ENCODE measurements at places on chromosomes 6 and 20.
A peak's percentile ranks its signal among the peaks of the same experiment; 100 is the strongest.

- peak; percentile 84 for DNase-seq
These were observed 17.1 kb downstream of the OR2B2 start for GRCh38 chr6:27894839-27895762.

DNA sequence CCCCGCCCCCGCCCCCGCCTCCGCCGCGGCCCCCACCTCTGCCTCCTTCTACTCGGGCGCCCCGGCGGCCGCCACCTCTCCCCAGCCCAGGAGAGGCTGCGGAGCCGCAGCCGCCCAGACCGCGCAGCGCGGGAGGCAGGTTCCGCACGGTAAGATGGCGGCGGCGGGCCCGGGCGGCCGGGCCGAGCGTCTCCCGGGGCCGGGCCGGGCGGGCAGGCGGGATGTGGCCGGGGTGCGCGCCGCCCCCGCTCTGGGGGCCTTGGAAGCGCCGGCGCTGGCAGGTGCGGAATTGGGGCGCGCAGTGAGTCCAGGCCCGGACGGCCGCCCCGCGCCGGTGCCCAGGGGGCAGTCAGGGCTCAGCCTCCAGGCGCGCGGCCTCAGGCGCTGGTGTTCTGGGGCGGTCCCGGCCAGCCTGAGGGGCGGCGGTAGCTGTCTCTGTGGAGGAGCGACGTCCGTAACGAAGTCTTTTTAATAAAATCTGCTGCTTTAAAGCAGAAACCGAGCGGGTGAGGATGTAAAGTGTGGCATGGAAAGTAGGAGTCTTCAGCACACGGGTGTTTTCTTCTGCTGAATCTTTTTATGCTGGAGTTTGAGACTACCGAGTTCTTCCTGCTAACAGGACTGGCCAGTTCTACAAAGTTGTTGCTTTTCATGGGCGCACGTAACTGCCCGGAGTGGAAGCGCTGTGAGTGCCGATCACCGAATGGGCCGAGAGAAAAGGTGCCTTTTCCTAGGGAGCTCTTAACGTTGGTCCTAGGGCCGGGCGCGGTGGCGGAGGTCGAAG, at the start of gene GID8:
Gene GID8 (plus strand): TSS at position 43 of the 784 bp plus-strand sequence. CDS start 3,356 bp downstream, outside the sequence.
- peak; percentile 32 for DNase-seq

DNA sequence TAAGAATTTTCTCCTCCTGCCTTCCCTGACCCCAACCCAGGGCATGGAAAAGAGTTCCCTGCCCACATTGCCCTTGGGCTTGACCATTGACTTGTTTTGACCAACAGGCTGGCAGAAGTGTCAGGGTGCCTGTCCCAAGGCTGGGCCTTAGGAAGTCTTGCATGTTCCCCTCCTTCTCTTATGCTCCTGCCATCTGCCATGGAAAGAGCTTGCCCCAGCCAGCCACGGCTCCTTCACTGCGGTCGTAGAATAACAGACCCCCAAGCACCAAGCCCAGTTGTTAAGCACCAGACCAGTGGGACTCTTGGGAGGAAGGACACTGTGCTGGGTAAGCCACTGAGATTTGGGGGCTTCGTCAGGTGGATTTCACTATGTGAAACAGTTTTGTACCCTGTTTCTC, 53.6 kb downstream of the SNX5 start:
- no peak for DNase-seq

GRCh38 chr6:15522026-15522425, 140.8 kb downstream of the DTNBP1 start:
- DNase-seq: no peak

DNA sequence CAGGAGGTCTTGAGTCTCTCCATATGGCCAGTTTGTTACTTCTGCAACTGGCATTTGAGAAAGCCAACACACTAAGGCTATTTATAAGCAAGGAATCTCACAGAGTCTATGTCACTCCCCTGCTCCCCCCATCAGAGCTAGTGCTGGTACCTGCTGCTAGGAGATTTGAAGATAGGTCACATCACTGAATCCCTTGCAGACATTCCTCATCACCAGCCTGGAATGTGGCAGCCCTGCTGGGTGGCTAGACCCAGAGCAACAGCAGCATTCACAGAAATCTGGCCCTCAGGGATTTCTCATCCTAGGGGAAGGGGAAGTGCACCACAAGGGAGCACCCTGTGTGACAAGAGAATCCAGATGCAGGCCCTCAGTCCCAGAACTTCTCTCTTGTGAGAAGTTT, 672.1 kb downstream of the HACE1 start:
- no peak for DNase-seq

GRCh38 chr6:111685526-111685925, 79.8 kb upstream of the TRAF3IP2 start:
- DNase-seq: no peak

GRCh38 chr6:11194356-11195218, 37.9 kb downstream of the NEDD9 start:
- no peak for DNase-seq

DNA sequence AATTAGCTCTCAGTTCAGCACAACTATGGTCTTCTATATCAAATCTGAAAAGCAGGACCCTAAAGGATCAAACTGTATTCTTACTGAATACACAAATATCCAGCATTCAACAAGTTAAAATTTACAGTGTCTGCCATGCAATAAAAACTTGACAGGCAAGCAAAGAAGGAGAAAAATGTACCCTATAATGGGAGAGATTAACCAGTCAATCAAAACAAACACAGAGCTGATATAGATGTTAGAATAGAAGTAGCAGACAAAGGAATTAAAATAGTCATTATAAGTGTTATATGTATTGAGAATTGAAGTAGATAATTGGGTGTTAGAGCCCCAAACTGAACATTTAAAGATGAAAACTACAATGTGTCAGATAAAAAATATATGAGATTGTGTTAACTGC, 914.9 kb downstream of the EPHA7 start:
- DNase-seq: no peak

GRCh38 chr6:42086046-42087035, 36.0 kb downstream of the TAF8 start:
- DNase-seq: no peak
